ENCODE measurements at places on chromosomes 16 and 17.

GRCh38 chr16:57534881-57535658, 1.3 kb downstream of the CCDC102A start:
- DNase-seq: no peak

DNA sequence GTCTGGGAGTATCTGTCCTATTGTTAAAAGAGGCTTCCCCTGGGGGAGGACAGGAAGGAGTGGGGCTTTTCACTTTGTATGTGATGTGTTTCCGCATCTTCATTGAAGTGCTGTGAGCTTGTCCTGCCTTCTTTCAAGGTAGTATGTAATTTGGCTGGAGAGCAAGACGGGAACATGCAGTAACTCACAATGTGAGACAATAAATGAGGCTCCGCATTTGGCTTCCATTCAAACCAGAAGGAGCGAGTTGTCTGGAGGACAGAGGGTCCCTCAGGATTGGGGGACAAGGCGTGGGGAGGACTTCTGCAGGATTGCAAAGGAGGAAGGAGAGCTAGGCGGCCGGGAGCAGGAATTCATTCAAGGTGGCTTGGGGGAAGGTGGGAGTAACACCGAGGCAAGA, 203.5 kb downstream of the RBFOX3 start:
- no peak for DNase-seq

GRCh38 chr16:57308041-57308440, 23.6 kb upstream of the PLLP start:
- no peak for DNase-seq

DNA sequence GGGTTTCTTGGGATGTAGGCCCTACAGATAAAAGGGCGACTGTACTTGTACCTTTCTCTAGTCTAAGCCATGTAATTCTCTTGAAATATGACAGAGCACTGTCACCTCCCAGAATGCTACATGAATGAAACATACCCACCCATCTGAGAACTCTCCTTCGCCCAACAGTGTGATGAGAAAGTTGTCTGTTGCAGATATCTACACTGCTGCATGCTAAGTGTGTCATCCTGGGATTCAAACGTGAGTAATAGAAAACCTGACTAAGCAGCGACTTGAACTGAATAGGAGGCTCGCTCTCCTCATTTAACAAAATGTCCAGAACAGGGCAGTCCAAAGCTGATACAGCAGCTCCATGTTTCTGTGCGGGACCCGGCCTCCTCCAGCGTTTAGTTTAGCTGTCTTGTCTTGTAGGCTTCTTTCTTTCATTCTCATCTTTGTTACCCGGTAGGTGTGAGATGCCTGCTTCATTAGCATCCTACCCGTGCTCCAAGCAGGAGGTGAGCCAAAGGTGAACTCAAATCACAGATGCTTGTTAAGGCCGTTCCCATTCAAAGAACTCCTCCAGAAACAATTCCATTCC, 211.9 kb downstream of the PRKCA start:
- DNase-seq: no peak

GRCh38 chr16:10683170-10683569, 11.6 kb downstream of the TEKT5 start:
- no peak for DNase-seq

DNA sequence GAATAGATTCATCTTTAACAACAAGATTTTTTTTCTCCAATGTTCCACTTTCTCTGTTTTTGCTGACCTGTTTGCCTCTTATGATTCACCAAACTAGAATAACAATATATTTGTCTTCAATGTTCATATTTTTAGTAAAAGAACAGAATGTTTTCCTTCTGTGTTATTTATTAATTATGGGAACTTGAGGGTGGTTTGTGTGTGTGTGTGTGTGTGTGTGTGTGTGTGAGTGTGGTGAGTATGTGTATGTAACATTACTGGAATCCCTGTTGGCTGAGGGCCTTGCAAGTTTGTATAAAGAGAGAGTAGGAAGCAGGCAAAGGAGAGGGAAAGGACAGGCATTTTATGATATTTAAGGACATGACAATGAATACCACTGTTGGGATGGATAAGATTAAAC, 13.8 kb downstream of the STXBP4 start:
- no peak for DNase-seq

DNA sequence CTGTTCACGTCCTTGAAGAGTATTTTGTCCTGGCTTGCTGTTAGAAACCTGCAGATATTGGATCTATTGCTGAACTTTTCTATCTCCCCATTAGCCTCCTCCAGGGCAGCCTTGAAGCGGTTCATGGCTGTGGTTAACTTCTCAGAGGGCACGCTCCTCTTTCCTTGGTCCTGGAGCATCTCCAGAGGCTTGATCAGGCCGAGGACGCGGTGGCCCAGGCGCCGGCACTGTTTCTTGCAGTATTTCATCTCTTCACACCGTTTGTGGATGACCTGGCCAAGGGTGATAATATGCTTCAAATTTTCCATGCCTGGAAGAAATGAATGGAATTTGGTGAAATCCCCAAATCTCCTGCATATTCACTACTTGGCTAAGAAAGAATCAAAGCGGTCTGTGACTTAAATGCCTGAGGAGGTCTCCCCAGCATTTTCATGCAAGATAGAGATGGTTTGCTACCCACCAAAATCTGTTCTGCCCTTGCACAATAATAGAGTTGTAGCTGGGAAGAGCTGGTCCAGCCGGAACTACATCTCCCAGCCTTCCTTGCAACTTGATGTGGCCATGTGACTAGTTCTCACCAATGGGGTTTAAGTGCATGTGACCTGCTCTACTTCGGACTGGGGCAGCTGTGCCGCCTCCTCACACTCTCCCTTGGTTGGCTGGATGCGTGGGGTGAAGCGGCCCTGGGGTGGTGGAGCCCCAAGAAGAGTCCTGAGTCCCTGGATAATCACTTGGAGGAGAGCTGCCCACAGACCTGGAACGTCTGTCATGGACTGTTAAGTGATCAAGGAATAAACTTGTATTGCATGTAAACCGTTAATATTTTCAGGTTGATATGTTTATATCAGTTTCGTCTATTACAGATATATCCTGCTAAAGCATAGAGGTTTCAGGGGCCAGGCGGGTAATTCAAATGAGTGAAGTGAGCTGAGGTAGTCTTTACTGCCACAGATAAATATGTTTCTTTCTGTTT, 4.9 kb downstream of the MLKL start:
- peak; percentile 73 for DNase-seq

DNA sequence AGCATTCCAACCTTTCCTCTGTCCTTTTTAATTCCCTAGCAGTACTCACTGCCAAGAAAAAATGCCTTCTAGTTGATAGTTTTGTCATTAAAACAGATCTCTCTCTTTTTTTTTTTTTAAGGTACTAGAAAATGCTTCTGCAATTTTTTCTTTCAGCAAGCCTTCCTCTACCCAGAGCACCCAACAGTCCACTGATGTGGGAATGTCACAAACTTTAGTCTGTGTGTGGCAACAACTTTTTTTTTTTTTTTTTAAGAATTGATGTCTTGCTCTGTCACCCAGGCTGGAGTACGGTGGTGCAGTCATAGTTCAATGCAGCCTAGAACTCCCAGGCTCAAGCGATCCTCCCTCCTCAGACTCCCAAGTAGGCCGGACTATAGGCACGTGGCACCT, 34.7 kb downstream of the CDRT15 start:
- DNase-seq: no peak

DNA sequence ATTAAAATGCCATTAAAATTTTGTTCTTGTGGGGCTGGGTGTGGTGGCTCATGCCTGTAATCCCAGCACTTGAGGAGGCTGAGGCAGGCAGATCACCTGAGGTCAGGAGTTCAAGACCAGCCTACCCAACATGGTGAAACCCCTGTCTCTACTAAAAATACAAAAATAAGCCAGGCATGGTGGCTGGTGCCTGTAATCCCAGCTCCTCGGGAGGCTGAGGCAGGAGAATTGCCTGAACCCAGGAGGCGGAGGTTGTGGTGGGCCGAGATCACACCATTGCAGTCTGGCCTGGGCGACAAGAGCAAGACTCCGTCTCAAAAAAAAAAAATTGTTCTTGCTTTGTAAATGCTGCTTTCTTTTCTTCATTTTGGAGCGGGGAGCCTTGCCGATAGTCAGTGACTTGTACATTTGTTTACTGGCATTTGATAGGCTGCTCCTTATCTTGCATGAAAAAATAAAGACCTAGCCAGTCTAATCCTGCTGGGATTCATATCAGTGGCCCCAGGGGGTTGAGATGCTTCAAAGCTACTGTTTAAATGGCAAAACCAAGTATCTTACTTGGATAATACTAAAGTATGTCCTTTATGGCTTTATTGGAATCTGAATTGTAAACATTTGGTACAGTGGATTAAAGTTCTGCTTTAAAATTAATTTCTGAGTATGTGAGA, 3.3 kb upstream of the CLTC start:
- DNase-seq: no peak

GRCh38 chr17:29291163-29291752, 2.7 kb downstream of the NUFIP2 start:
- DNase-seq: peak; percentile 40

GRCh38 chr16:85150331-85150940, 38.2 kb upstream of the CIBAR2 start:
- DNase-seq: no peak

DNA sequence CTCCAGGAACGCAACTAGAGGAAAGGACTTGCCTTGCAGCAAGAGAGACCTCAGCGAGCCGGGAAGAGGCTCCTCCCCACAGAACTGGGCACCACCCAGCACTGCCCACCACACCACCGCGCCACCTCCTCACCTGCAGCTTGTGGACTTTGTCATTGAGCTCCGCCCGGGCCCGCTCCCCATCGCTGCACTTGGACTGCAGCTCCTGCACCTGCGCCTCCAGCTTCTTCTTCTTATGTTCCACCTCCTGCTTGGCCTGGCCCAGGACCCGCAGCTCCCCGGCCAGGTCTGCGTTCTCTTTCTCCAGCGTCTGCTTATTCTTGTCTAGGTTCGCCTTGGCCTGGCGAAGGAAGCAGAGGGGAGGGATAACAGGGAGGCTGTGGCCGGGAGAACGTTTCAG, 76.7 kb downstream of the NDE1 start:
- DNase-seq: no peak

DNA sequence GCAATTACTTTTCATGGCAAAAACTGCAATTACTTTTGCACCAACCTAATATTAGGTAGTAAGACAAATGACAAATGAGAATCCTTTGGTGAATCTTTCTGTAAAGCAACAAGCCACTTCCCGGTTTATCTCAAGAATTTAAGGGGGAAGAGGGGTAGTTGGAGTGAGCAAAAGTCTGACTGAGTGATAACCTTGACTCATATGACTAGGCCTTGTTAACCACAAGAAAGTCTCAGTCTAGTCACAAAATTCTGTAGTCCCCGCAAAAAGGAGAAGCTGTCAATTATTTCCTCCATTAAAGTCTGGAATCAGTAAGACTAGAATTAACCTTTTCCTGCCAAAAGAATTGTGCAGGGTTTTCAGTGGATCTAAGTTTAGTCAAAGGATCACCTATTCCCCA, 72.2 kb upstream of the GNAO1 start:
- DNase-seq: no peak

GRCh38 chr17:7136266-7136877, 21.8 kb upstream of the ASGR2 start:
- DNase-seq: peak; percentile 14

DNA sequence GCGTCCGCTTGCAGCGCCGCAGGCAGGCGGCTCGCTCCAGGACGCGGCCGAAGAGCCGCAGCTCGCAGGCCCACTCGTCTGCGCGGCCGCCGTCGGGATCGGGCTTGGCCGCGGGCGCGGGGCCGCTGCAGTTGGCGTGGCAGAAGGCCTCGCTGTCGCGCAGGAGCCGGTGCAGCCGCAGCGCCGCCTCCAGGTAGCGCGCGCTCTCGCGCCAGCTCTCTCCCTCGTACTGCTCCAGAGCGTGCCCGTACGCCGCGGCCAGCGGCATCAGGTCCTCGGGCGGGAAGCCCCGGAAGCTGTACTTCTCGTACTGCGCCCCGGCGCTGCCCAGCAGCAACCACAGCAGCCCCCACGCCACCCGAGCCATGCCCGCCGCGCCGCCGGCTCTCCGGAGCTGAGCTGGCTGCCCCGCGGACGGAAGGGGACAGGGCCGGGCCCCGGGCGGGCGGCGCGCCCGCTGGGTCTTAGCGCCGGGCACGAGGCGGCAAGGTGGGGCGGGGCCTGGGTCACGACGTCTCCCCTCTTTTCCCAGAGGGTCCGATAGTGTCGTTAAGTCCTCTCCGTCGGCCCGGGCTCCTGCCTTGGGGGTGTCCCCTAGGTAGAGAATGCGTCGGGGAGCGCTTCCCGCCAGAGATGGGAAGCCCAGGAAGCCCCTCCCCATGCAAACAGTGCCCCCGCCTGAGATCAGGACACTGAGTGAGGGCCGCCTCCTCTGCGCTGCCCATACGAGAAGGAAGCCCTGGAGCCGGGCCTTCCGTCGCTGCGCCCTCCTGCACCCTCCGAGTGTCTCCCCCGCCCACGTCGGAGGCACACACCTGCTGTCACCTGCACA, at the start of gene P3H4:
P3H4 (minus strand) TSS at position 401 of the 832 bp plus-strand sequence; CDS start at position 367, 34 bp downstream.
- no peak for DNase-seq

DNA sequence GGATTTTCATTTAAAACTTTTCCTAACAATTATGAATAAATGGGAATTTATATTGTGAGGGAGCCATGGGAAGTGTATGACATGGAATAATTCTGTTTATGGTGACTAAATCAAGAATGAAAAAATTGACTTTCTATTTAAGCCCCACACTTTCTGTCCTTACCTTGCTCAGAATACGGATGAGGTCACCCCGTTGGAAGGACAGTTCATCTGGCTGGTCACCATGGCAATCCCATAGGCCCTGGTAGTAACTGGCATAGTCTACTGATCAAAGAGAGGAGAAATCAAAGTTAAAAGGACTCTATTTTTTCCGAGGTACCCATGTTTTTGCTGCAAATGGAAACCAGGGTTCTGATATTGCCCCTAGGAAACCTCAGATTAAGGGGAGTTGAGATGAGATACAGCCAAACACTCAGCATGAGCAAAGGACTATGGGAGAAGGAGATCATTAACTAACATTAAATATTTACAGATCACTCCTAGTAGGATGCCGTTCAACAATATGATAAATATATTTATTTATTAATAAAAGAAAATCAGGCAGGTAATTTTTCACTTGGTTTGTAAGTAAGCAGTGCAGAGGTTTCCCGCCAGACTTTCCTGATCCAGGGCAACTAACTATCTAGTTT, 54.9 kb downstream of the SNX11 start:
- no peak for DNase-seq

GRCh38 chr17:32933881-32934280, 5.9 kb downstream of the TMEM98 start:
- DNase-seq: no peak

- DNase-seq: no peak
Observed at GRCh38 chr17:57584050-57584551, 161.0 kb downstream of the CCDC182 start.

- no peak for DNase-seq
Observed at GRCh38 chr16:88493879-88494278, 40.8 kb downstream of the ZFPM1 start.

GRCh38 chr17:34670618-34671017, 91.2 kb downstream of the TMEM132E start:
- no peak for DNase-seq

GRCh38 chr16:88725609-88726407, 19.5 kb downstream of the CTU2 start:
- no peak for DNase-seq

- DNase-seq: peak; percentile 60
Observed at GRCh38 chr16:86455116-86455515, 55.2 kb upstream of the FOXF1 start.

DNA sequence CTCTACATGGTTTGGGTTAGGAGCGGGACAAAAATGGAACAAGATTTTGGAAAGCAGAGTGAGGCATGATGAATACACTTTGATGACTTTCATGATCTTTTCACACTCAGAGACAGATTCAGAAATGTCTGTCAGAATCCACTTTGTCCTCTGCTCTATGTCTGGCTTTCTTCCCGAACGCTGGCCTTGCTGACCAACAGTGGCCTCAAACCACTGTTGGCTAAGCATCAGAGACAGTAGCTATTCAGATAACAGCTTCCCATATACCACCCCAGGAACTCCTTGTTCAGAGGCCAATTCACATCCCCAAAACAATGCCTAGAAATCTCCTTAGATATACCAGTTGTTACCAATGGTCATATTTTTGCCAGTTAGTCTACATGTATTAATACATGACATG, 40.9 kb downstream of the FBXL20 start:
- DNase-seq: no peak
